ENCODE measurements at places on chromosomes 7 and 10.

- no peak for DNase-seq
Observed at GRCh38 chr7:78792006-78792405, 661.5 kb downstream of the MAGI2 start.

DNA sequence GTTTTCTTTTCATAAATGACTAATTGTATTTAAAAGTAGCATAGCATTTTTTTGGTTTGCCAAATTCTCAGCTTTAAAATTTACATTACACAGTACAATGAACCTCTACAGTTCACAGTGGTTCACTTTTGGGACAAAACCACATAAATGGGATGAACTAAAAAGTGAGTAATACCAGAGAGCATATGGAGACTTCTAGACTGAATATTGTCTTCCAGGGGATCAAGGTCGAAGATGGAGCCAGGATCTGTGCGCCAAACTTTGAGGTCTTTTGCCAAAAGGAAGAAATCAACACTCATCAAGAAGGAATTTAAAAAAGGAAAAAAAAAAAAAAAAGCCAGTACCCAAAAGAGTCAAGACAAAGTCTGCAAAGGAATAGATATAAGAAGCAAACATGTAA lies 87.5 kb downstream of the NEBL start:
- no peak for DNase-seq

DNA sequence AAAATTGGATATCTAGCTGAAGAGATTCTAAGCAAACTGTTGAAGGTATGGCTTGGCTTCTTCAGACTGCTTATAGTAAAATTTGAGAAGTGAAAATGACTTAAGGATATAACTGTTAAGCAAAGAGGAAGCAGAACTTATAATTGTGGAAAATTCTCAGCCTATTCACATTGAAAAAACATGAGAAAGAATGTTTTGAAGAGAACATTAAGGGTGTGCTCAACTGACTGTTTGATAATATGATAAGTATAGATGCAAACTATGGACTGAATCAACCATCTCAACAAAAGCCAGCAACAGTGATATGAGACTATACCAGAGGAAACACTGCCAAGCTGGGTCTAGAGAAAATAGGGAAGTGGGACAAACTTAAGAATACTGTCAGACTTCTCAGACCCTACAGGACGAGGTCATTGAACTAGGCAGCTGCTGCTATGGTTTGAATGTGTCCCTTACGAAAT lies 133.1 kb upstream of the PPP1R3A start:
- DNase-seq: no peak

GRCh38 chr10:130998642-130999041 lies 312.9 kb downstream of the TCERG1L start:
- no peak for DNase-seq

DNA sequence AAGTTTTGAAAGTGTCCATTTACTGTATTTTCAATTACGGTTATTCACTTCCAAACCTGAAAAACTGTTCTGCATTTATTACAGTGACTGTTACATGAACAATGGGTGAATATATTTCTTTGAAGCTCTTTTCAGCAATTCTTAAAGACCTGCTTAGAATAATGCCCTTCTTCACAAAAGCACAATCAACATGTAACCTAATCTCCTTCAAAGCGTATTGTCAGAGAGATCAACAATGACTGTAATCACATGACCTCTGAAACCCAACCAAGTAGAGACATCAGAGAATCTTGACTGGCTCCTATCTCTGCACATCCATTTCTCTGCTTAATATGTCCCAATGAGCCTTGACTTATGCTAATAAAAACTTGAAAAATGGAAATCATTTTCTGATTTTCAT lies 126.7 kb downstream of the NRCAM start:
- DNase-seq: no peak
